ENCODE measurements at places on chromosomes 5 and 9.

GRCh38 chr5:180787711-180788431, 14.7 kb downstream of the MGAT1 start:
- no peak for DNase-seq
- H3K36me3 ChIP-seq, result peaks cover 25% of the 10 kb centered on the region
- H3K4me1 ChIP-seq, result peaks cover 19% of the 10 kb centered on the region
- H3K27me3 ChIP-seq, result no peaks in the 10 kb centered on the region
- H3K27ac ChIP-seq, result no peak overlapping the region

DNA sequence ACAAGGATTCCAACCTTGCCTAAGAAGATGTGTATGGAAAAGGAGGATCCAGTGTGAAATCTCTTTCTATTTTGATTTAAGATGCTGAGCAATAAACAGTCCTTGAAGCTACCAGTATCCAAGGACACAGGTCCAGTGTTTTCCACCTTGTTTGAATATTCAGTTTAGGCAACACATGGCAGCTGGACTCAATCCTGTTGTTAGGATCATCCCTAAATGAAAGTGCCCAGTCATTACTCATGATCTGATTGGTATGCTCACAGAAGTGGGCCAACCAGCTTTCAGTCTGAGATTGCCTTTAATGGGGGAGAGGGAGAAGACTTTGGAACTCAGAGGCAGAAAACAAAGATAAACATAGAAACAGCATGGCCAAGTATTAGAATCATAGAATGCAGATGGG, 355.7 kb upstream of the ADAMTSL1 start:
- H3K4me1 ChIP-seq, result no peaks in the 10 kb centered on the region
- H3K36me3 ChIP-seq, result no peaks in the 10 kb centered on the region
- no peak overlapping the region for H3K27ac ChIP-seq
- no peak for DNase-seq
- no peaks in the 10 kb centered on the region for H3K27me3 ChIP-seq
- no peak overlapping the region for H3K4me3 ChIP-seq

DNA sequence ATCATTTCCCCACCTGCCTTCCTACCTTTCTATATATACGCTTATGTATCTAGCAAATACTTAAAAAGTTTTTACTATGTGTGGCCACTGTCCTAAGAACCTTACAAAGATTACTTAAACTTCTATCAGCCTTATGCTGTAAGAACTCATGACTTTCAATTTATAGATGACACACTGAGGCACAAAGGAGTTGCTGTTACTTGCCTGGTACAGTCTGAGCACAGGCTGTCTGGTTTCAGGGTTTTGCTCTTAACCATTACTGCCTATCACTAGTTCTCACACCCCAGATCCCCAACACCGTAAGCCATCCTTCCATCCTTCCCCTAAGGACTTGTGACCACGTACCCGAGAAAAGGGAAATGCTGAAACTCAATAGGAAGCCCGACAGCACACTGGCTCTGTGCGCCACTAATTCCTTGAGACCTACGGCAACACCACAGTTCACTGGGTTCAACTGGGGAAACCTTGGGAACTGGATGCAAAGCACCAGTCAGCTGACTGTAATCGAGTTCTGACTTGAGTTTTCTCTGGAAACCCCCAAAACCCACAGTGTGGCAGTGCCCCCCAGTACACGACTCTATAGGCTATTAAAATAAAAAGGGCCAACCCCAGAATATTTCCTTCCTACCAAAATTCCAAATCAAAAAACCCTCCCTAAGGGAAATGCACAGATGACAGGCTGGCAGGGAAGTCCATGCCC, 56.0 kb downstream of the AUH start:
- no peaks in the 10 kb centered on the region for H3K27me3 ChIP-seq
- no peak overlapping the region for H3K4me3 ChIP-seq
- peaks cover 13% of the 10 kb centered on the region for H3K36me3 ChIP-seq
- no peak for DNase-seq
- H3K4me1 ChIP-seq, result no peaks in the 10 kb centered on the region

GRCh38 chr9:131105952-131106351, 9.6 kb downstream of the AIF1L start:
- no peak for DNase-seq
- H3K4me1 ChIP-seq, result no peaks in the 10 kb centered on the region
- no peak overlapping the region for H3K27ac ChIP-seq
- H3K36me3 ChIP-seq, result no peaks in the 10 kb centered on the region
- no peak overlapping the region for H3K4me3 ChIP-seq

DNA sequence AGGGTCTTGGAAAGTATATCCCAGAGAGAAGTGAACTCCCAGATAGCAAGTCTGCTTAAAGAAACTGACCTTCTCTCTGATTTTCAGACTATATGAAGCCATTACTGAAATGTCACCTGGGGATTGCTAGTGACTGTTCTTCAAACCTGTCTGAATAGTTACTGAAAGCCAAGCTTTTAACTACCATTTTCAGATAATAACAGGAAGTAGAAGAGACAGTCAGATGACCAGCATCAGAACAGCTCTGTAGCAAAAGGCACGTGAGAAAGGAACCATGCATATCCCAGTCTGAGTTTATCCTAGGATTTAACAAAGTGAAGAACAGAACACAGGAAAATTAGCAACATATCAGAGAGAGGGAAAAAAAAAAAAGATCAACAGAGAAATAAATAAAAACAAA, 74.9 kb upstream of the SELENOP start:
- no peaks in the 10 kb centered on the region for H3K36me3 ChIP-seq
- peaks cover 11% of the 10 kb centered on the region for H3K27me3 ChIP-seq
- H3K4me3 ChIP-seq, result no peak overlapping the region
- no peaks in the 10 kb centered on the region for H3K4me1 ChIP-seq
- no peak overlapping the region for H3K27ac ChIP-seq
- no peak for DNase-seq

- H3K27ac ChIP-seq, result no peak overlapping the region
- no peaks in the 10 kb centered on the region for H3K36me3 ChIP-seq
These were observed 443.5 kb downstream of the PDE4D start for GRCh38 chr5:59449905-59450644.

DNA sequence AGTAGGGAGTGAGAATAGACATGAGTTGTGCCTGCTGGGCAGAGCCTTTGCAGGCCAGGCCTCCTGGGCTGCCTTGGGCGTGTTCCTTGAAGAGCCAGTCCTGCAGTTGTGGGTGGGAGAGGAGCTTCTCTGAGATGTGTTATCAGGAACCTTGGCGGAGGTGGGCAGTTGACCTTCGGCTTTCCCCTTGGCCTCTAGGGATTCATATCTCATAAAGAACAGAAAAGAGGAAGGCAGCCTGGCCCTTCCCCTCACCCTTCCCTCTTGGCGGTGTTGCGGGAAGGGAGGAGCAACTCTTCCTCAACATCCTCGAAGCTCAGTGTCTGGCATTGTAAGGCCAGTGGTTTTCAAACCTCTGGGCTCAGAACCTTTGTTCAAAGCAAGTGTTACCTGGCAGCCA, 59.2 kb downstream of the DAPK1 start:
- H3K36me3 ChIP-seq, result no peaks in the 10 kb centered on the region
- peaks cover 7% of the 10 kb centered on the region for H3K27me3 ChIP-seq
- no peak overlapping the region for H3K4me3 ChIP-seq
- H3K27ac ChIP-seq, result no peak overlapping the region
- H3K4me1 ChIP-seq, result no peaks in the 10 kb centered on the region

GRCh38 chr9:93108291-93109041, 12.4 kb downstream of the CARD19 start:
- H3K4me1 ChIP-seq, result peaks cover 54% of the 10 kb centered on the region
- H3K36me3 ChIP-seq, result peaks cover 47% of the 10 kb centered on the region
- H3K4me3 ChIP-seq, result no peak overlapping the region
- H3K27me3 ChIP-seq, result no peaks in the 10 kb centered on the region
- peak; percentile 48 for DNase-seq
- H3K27ac ChIP-seq, result peak overlapping the region; percentile 73
